ENCODE measurements at places on chromosomes 3 and 15.

GRCh38 chr3:113008117-113008516, 17.3 kb downstream of the GTPBP8 start:
- peaks cover 22% of the 10 kb centered on the region for H3K4me1 ChIP-seq
- peaks cover 85% of the 10 kb centered on the region for H3K36me3 ChIP-seq
- H3K27ac ChIP-seq: no peak overlapping the region
- no peak overlapping the region for H3K4me3 ChIP-seq

GRCh38 chr15:61750271-61751084, 309.8 kb downstream of the VPS13C start:
- no peaks in the 10 kb centered on the region for H3K4me1 ChIP-seq
- no peak overlapping the region for H3K4me3 ChIP-seq
- no peaks in the 10 kb centered on the region for H3K27me3 ChIP-seq
- no peak for DNase-seq

- no peak overlapping the region for H3K4me3 ChIP-seq
- no peak overlapping the region for H3K27ac ChIP-seq
- no peaks in the 10 kb centered on the region for H3K27me3 ChIP-seq
- peaks cover 59% of the 10 kb centered on the region for H3K36me3 ChIP-seq
- DNase-seq: no peak
Observed at GRCh38 chr3:194423317-194423716, 24.3 kb upstream of the GP5 start.

GRCh38 chr15:57589281-57589680, 2.4 kb upstream of the MYZAP start:
- no peaks in the 10 kb centered on the region for H3K36me3 ChIP-seq
- no peaks in the 10 kb centered on the region for H3K4me1 ChIP-seq
- H3K4me3 ChIP-seq: no peak overlapping the region
- no peaks in the 10 kb centered on the region for H3K27me3 ChIP-seq

GRCh38 chr3:40456279-40456939, 730 bp upstream of the RPL14 start:
- peak overlapping the region; percentile 86 for H3K27ac ChIP-seq
- peaks cover 31% of the 10 kb centered on the region for H3K36me3 ChIP-seq
- no peak for DNase-seq
- peak overlapping the region; percentile 86 for H3K4me3 ChIP-seq
- H3K4me1 ChIP-seq: peaks cover 4% of the 10 kb centered on the region

- H3K27ac ChIP-seq: no peak overlapping the region
- H3K4me1 ChIP-seq: no peaks in the 10 kb centered on the region
- no peak for DNase-seq
- H3K4me3 ChIP-seq: no peak overlapping the region
- no peaks in the 10 kb centered on the region for H3K27me3 ChIP-seq
Observed at GRCh38 chr15:61682891-61683735, 377.1 kb downstream of the VPS13C start.

Data from A673 (cell line).